Brain microvascular endothelial cell (primary cell): ENCODE measurements at places on chromosomes 13 and 19.
A peak's percentile ranks its signal among the peaks of the same experiment; 100 is the strongest.

GRCh38 chr19:11481534-11482383 is 913 bp upstream of the ELAVL3 start:
- DNase-seq, result peak; percentile 77

- no peak for DNase-seq
These were observed 228.1 kb downstream of the FGF9 start for GRCh38 chr13:21898945-21899344.

- DNase-seq, result no peak
These were observed 10.4 kb downstream of the BCAM start for GRCh38 chr19:44819246-44819832.

DNA sequence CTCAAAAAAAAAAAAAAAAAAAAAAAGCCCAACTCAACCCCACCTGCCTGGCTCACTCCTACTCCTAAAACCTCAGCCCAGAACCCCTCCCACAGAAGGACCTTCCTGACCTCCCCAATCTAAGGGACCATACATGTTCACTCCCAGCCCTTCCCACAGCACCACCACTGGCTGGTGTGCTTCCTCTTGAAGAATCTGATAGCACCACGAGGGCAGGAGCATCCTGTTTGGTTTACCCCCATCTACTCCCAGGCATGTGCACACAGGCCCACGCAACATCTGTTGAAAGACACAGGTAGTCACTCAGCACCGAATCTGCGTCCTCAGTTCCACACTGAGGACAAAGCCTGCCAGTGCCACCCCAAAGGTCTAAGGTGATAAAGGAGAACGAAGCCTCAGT is 8.2 kb downstream of the LATS2 start:
- DNase-seq, result no peak

DNA sequence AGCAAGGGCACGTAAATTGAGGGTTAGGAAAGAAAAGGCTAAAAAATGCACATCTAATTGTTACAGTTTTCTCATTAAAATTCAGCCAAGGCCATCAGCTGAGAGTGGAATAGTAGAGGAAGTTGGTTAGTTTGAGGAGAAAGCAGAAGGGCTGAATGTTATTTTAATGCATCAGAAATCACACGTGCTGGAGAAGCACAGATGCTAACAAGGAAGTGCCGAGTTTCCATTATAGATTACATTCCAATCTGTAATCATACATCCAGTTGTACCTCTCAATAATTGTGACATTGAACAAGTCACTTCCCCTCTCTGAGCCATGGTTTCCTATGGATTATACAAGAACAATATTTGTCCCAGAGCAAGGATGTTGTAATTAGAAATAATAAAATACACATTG is 25.1 kb downstream of the FPR3 start:
- DNase-seq, result no peak

DNA sequence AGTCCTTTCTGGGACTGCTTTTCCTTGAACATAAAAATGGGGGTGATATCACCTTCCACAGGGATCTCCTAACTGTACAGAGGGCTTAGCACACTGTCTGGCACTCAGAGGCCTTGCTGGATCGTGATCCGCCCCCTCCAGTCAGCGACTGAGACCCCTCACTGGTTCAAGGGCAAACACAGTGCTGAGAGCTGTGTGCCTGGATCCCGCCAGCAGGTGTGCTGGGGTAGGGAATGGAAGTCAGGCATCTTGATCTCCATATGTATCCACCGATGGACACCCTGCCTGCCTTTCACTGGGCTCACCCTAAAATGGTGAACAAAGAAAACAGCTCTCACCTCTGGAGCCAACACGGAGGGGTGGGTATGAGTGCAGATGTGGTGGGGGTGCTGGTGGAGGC is 64.3 kb downstream of the IRS2 start:
- DNase-seq, result no peak

DNA sequence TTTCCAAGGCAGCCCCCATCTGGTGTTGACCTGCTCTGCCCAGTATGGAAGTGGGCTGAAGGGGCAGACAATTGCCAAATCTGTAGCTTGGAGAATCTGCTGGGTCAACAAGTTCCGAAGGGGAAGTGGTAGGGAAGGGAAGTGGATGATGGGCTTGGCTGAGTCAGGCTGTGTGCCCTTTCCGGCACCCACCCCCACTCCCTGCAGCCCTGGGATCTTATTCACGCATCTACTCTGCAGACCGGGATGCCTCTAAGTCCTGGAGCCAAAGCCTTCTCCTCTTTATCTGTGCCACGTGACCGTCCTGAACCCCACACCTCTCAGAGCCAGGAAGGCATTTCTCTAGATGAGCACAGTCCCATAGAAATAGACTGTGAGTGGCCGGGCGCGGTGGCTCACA is 7.5 kb upstream of the C5AR2 start:
- DNase-seq, result no peak
